Hematopoietic multipotent progenitor cell treated with erythropoietin and hydrocortisone succinate and interleukin-3 and kit ligand, for 8 days (in vitro differentiated cells): ENCODE measurements at places on chromosomes 16 and 17.

GRCh38 chr17:29617481-29618271 lies 5.0 kb downstream of the CORO6 start:
- peak; percentile 80 for DNase-seq

DNA sequence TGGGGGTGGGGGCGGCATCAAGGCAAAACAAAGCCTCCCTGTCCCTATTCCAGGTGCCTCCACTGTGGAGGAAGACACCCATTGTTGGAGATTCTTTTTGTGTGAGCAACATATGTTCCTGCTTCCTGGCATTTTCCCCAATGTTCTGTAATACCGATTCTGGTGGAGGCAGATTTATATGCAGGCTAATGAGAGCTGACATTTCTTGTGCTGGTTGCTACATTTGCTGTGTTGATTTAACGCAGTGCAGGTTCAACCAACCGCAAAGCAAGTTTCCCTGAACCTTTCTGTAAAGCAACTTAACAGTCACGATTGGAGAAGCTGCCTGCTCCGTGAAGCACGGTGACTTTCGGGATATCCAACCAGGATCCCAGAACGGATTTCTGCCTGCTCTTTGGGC lies 260.5 kb downstream of the CBLN1 start:
- no peak for DNase-seq

DNA sequence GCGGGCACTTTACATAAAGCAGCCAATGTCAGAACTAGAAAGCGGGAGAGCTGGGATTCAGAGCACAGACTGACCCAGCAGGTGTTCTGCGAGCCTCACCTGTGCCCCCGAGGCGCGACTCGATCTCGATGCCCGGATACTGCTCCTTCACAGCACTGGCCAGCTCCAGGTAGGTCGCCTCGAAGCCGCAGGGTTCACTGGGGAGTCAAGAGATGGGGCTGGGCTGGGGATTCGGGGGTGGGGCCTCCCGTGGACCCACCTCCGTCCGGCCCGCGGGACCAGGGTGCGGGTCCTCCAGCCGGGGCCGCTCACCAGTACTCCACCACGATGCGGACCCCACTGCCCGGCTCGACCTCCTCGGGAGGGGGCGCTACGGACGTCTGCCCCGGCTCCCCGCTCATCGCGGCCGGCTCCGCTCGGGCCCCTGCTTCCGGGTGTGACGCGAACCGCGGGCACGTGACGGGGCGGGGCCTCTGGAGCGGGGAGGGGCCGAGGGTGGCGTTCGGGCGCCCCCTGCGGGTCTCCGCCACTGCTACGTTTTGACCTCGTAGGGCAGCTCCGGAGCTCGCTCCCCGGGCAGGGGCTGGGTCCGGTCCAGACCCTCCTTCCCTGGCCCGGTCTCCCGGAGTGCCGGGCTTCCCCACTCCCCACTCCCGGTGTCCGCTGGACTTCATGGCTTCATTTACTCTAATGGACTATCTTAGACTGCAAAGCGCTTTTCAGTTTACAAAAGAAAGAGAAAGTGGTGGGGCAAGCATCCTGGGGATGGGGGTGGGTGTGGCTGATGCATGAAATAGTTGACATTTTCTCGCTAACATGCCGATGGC lies at the start of gene MIEN1:
TSS of gene MIEN1 (minus strand) at position 438 of the 827 bp plus-strand sequence. CDS start at position 401, 37 bp downstream.
- peak; percentile 81 for DNase-seq

GRCh38 chr16:75660321-75660720 lies 12.7 kb downstream of the TERF2IP start:
- no peak for DNase-seq

GRCh38 chr17:58081646-58082340 lies 1.4 kb upstream of the DYNLL2 start:
- DNase-seq = no peak
